ENCODE measurements at places on chromosomes 7 and 10.

- DNase-seq = no peak
These were observed 173.5 kb upstream of the SEMA3A start for GRCh38 chr7:84368122-84368521.

DNA sequence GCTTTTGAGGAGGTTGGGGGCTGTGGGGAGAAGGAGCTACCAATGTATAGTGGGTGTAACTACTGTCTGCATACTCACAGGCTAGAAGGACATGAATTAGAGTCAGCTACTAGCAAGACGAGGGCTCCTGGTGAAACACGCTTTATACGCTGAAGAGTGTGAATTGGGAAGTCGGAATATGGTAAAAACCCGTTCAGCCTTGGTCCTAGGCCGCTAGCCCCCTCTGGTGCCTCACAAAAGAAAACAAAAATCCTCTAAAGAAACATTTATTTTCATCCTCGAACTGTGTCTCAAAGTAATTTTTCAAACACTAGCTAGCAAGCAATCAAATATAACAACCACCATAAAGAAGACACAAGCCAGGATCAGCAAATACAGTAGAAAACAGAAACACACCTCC is 338.1 kb upstream of the SEMA3C start:
- no peak for DNase-seq

- no peak for DNase-seq
These were observed 12.0 kb upstream of the DHTKD1 start for GRCh38 chr10:12056748-12057147.

DNA sequence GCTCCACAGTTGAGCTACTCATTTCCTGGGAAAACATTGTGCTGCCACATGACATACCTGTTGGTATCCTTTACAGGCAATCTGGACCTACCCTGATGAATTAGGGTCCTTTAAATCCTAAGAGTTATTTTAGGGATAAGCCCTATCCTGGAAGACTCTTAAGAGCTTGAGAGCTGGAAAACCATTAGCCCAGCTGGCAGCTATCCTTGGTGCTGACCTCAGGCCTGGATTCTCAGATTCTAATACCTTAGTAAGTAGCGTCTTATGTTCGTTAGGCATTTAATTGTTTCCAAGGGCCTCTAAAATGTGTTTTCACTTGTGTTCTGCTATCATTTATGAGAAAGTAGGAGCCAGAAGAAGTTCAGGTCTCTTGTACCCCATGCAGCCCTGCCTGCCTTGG is 93.0 kb upstream of the SORCS3 start:
- no peak for DNase-seq

DNA sequence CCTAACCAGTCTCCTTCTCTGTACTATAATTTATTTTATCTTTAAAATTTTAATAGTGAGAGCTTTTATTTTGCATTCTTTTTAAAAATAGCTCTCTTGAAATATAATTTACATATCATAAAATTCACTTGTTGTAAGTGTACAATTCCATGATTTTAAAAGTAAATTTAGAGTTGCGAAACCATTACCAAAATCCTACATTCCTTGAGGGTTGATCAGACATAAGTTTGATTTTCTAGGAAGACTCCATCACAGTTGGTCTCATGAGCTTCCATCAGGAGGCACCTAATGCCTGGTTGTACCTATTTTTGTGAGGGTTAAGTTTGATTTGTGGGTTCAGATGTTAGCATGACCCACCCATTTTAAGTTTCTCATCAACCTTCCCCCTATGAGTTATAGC is 108.1 kb downstream of the BMPER start:
- no peak for DNase-seq

GRCh38 chr10:102661658-102662028 is 17.4 kb downstream of the TRIM8 start:
- DNase-seq = no peak

DNA sequence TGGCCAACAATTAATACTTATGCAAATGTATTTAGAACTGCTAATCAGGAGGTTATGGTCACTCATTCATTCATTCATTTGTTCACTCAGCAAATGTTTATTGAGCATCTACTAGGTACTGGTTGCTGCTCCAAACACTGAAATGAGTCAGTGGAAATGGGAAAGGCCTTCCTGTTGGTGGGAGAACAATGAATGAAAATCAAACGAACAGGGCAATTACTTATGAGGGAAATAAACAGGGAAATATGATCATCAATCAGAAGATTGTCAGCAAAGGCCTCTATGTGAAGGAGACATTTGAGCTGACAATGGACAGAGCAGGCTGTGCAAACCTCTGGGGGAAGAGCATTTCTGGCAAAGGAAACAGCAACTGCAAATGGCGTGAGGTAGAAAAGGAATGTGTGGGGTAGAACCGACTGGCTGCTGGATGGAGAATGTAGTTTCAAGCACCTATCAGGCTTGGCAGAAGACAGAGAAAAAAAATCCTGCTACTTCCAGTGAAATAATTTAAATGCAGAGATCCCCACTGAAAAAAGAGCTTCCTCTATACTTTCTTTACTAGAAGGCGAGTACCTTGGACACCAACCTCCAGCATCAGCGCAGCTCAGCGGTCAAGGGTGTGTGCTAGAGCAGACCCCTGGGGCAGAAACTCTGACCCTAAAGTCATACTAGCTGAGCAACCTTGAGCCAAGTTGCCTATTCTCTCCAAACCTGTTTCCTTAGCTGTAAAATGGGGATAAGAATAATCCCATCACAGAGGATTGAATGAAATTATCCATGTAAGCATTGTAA is 108.8 kb upstream of the EEPD1 start:
- no peak for DNase-seq

DNA sequence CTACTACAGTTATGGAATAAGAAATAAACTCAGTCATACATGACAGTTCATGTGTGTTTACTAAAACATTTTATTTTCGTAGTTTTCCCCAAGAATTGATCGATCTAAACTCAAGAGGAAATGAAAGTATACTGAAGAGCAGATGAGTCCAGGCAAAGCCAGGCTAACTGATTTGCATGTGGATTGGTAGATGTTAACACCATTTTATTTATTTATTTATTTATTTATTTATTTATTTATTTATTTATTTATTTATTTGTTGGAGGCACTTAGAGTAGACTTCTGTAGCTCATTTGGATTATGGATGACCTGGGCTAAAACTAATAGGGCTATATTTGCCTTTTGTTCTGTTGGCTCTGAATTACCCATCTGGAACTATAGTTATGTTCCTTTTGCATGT is 68.5 kb upstream of the DKK1 start:
- no peak for DNase-seq

- no peak for DNase-seq
These were observed 26.0 kb downstream of the RBM17 start for GRCh38 chr10:6114805-6115341.

- DNase-seq = no peak
These were observed 102.2 kb downstream of the ZNF92 start for GRCh38 chr7:65475734-65476319.

DNA sequence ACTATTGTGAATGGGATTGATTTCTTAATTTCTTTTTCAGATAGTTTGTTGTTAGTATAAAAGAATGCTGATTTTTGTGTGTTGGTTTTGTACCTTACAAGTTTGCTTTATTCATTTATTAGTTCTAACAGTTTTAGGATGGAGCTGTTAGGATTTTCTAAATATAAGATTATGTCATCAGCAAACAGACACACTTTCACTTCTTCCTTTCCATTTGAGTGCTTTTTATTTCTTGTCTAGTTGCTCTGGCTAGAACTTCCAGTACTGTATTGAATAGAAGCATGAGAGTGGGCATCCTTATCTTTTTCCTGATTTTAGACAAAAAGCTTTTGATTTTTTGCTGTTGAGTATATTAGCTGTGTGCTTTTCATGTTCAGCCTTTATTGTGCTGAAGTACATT is 81.5 kb downstream of the DNAH11 start:
- no peak for DNase-seq

DNA sequence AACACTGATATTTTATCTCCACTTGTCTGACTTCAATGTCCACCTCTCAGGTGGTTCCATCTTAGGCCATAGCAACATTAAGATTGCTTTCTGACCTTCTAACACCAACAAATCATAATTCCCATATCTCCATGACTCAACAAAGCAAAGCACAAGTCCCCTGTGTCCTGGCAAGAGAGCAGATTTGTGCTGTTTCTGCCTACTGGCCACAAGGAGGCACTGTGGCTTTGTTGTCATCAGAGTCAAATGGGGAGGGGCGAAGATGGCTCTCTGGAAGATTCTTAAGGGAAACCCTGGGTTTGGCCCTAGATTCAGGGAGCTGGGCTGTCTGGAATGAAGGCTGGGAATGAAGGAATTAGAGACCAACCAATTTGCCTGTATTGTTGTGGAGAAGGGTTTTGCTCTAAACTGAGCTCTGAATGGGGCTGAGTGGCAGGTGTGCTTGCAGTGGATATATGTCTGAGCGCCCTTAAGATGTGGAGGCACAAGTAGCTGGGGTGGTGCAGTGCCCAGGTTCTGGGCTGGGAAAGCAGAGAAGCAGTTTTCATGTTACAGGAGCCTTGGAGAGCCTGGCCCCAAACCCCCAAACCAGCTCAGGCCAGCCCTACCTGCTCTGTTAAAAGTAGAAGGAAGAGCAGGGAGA is 154.8 kb upstream of the PRSS58 start:
- peak; percentile 23 for DNase-seq

- no peak for DNase-seq
These were observed 494.6 kb upstream of the KLF6 start for GRCh38 chr10:4279655-4280054.

- DNase-seq = no peak
These were observed 43.4 kb downstream of the BPGM start for GRCh38 chr7:134690016-134690415.

DNA sequence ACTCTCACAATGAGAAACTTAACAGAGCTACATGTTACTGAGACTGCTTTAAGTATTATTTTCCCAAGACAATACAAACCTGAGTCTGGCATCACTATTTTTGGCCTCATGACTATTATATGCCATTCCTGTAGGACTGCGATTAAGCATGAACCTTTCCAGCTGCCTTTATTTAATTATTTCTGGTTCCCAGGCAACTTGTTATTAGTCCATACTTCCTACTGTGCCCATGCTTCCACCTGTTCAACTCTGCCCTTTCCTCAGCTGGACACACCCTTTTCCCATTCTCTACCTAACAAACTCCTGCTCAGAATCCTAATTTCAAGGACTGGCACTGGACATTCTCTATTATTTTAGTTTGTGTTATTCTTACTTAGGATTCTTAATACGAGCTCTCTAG is 8.1 kb upstream of the CROT start:
- no peak for DNase-seq

DNA sequence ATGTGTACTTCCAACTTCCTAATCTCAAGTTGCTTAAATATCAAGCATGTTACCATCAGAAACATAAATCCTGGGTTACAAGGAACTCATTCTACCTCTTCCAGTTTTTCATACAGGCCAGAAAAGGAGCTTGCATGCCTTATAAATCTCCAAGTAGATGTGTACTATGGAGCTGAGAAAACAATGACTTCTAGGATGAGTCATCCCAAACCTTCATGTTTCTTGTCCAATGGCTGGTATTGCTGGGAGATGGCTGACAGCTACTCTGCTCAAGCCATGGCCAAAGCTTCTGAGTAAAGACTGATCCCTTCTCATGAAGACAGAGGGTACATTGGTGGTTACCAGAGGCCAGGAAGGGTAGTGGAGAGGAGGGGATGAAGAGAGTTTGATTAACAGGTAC is 8.6 kb downstream of the RAPGEF5 start:
- no peak for DNase-seq

DNA sequence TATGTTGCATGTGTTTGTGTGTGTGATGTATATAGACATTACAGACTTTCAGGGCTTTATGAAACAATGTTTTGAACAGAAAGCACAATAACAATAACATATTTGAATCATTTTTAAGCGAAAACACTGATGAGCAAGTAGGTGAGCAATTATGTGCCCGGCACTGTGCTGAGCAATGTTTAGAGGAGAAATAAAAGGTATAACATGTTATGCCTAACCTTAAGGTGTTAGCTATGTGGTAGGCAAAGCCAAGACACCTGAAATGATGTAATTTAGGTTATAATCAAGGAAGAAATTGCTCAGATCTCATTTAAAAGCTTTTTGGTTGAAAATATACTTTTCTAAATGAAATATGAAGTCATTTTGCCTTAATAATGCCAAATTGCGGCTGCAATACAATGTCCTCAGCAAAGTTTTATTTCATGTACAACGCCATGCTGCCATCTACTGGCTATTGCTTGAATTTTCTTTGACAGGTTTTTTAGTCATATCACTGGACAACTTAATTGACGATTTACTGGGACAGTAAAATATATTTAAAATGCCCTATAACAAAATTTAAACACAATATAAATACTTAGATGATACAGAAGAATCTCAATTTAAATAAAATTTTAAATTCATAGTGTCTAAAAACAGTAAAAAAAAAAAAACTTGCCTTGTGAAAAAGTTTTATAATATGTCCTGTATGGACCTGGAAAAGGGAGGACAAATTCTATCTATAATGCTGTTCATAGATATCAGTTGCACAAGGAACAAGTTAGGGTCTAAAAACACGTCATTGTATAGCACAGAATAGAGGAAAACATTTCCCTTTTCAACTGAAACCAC is 131.1 kb upstream of the CDK1 start:
- no peak for DNase-seq

- DNase-seq = no peak
These were observed 123.0 kb upstream of the ADARB2 start for GRCh38 chr10:1860351-1860750.

- DNase-seq = no peak
These were observed 83.7 kb downstream of the EBF3 start for GRCh38 chr10:129880191-129880870.

DNA sequence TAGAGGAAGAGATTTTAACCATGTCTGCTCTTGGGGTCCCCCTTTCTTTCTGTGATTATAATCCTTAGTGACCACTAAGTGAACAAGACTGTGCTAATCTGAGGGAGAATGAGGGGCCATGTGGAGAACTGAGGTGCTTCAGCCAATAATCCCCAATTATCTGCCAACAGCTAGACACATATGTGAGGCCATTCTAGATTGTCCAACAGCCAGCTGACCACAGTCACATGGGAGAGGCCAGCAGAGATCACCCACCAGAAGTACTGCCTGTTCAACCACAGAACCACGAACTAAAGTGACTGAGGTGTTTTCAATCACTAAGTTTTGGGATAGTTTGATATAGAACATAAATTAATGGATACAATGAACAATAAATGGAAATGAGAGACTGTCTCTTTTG is 74.3 kb downstream of the SEMA3E start:
- no peak for DNase-seq

GRCh38 chr7:87140271-87140748 is 11.9 kb upstream of the DMTF1 start:
- peak; percentile 38 for DNase-seq

- no peak for DNase-seq
These were observed 236.9 kb downstream of the PTEN start for GRCh38 chr10:88100281-88100680.

- no peak for DNase-seq
These were observed 354.9 kb downstream of the PLXNA4 start for GRCh38 chr7:132221356-132221755.

GRCh38 chr7:134320201-134320600 is 3.5 kb upstream of the SLC35B4 start:
- DNase-seq = no peak

DNA sequence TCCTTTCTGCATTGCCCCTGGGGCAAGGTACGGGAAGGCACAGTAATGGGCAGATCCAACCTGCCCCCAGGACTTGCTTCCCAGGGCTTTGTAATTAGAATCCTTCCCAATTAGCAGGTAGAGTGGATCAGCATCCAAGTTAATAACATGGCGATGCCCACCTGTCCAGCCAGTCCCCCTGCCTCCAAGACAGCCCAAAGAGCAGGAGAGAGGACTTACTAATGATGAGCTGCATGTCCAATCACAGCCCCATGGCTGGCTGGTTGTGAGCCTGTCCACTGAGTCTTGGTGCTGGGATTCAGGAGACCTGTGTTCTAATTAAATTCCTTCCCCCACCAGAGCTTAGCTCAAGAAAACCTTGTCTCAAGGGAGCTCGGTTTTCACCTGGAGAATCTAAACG is 49.0 kb downstream of the RPS24 start:
- no peak for DNase-seq
